Stimulated activated CD8-positive, alpha-beta memory T cell treated with anti-CD3 and anti-CD28 coated beads, Interleukin-2, amount 100 ng/mL, for 1 hour (primary cell): ENCODE measurements at places on chromosomes 7 and 10.

- DNase-seq, result no peak
Measured at GRCh38 chr10:93977442-93977841, 16.3 kb upstream of the PLCE1 start.

DNA sequence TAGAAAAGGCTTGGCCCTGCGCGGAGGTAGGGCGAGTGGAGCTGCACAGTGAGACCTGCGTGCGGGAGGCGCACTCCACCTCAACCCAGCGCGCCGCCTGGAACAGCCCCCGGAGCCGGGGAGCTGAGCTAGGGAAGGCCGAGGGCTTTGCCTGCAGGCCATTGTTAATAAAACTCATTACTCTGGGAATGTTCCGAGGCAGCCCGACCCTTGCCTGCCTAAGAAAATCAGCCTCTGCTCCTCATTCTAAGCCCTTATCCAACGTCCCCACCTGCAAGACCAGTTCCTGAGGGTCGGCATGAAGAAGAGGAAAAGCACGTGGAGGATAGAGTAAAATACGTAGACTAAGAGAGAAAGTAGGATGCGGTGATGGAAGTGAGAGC lies 55.3 kb downstream of the C7orf25 start:
- DNase-seq, result no peak

GRCh38 chr7:28808796-28809533 lies 149.2 kb downstream of the TRIL start:
- no peak for DNase-seq

DNA sequence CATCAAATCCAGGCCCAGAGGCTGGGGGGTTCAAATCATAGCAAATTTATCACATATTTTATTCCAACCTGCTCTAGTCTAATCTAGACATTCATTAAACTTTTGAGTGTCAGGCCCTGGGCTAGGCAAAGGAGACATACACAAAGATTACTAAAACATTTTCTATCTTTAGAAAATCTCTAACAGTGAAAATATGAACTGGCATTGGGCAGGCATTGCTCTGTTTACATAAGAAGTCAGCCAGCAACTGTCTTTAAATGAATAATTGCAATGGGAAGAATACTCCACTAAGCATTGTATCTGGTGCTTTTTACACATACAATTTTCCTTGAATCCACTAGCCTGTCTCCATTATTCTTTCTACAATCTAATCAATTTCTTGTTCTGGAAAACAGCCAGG lies 222.5 kb upstream of the LRRN3 start:
- no peak for DNase-seq
